ENCODE measurements at places on chromosomes 12 and 14.

- DNase-seq, result no peak
Observed at GRCh38 chr12:96007729-96008128, 11.6 kb upstream of the HAL start.

DNA sequence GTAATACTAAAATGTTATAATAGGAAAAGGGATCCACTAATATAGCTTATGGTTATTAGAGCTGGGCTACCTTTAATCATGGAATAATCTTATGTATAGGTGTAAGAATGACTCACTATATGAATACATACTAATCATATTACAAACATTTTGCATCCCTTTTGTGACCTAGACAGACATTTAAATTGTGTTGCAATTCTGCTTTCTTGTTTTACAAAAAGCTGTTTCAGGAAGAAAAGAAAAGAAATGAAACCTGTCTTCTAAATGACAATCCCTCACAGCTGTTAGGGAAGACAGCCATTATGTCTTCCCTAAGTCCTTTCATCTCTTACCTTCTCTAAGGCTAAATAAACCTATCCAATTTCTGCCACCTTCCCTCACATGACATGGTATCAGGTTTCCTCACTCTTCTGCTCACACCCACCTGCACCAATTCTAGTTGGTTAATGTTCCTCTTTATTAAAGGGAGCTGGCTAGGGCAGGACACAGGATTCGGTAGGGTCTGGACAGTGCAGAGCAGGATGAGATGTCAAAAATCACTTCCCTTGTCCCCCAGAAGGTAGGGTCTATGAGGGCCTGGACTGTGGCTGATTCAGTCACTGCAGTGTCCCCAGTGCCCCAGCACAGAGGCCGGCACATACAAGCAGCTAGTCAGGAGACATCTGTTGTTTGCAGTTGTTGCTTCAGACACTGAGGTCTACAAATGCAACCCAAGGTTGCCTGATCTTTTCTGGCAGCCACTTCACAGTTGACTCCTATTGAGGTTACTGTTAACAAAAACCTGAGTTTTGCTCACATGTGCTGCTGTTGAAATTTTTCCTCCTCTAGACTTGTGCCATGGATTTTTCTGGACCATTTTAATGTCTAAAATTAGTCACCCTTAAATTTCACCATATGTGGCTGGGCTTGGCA, 3.7 kb downstream of the DHRS7 start:
- no peak for DNase-seq

- DNase-seq, result peak; percentile 91
Observed at GRCh38 chr12:49828133-49829091, at the start of gene NCKAP5L. Gene NCKAP5L (minus strand): TSS chr12:49828413. CDS start chr12:49804044, 24,369 bp downstream.

DNA sequence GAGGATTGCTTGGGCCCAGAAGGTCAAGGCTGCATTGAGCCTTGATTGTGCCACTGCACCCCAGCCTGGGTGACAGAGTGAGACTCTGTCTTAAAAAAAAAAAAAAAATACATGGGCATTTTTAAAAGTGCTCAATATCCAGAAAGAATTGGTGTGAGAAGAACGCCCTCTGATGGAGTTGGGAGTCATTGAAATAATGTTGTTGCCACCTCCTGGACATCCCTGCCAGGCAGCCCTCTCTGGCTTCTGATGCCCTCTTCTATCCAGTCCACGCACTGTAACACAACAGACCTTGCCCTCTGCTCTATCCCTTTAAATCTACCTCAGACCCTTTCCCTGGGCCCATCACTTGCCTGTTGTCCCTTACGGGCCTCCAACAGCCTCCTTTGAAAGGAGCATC, 4.9 kb downstream of the PTGDR start:
- DNase-seq, result no peak

DNA sequence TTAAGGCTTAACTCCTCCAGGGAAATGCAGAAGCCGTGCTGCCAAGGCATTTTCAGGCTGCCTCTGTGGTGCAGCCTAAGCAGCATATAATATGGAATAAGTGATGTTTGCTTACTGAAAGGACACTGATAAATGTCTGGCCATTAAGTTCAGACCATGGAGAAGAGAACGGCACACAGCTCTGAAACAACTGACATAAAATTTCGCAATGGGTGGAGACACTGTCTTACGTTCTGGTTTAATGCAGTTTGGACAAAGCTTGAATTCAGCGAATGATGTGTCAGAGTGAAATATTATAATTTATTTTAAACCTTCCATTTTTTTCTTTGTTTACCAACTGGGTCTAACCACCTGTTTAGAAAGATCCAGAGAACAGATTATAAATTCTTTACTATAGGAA, 27.2 kb upstream of the NRXN3 start:
- DNase-seq, result no peak

DNA sequence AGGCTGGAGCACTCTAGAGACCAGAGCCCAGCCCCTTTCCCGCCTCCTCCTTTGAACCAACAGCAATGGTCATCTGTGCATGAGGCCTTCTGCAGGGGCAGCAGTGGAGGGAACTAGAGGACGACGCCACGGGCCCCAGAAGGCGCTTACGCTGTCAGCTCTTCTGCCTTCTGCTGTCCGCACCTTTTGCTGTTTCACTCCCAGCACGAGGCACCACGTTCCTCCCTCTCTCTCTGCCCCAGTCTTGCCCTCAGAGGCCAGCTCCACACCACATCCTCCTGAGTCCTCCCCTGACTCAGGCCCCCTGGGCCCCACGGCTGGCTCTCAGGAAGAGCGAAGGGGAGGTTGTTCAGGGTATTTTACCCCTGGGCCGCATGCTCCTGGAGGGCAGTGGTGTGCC, 15.5 kb downstream of the MMAB start:
- DNase-seq, result no peak

- DNase-seq, result no peak
Observed at GRCh38 chr14:70415788-70416187, 1.1 kb downstream of the SYNJ2BP start.

DNA sequence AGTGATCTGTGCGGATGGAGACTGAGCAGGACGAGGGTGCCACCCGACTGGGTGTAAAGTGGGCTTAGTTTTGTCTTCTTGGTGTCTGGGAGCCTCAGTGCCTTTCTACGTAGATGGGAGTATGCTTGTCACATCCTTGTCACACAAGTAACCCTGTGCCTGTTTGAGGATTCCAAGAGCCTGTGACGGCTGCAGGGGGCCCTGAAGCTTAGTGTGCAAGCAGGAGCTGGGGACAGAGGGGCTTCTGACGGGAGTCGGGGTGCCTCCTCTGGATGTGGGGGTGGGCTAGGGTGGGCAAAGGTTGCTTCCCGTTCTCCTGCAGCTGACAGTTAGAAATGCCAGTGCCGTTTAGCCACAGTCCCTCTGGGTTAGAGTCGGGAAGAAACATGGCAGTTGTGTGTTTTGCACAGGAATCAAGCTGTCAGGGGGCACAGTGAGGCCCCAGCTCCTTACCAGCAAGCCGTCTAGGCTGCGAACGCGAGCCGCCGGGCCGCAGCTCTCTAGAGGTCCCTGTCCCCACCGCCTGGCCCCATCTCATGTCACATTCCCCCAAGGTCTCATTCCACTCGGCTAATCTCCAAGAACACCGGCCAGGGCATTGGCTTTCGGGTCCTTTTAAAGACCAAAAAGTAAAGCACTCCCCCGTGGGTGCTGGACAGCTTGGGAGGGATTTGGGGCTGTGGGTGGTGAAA, 7.0 kb downstream of the RTL1 start:
- DNase-seq, result no peak

DNA sequence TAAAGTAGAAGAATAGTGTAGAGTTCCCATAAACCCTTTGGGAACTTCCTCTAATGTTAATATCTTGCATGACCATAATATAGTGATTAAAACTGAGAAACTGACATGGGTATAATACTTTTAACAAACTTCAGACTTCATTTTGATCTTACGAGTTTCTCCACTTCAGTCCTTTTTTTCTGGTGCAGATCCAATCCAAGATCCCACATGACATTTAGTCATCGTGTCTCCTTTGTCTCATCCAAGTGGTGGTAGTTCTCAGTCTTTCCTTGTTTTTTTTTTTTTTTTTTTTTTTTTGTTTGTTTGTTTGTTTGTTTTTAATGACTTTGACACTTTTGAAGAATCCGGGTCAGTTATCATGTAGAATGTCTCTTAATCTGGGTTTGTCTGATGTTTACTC, 179.2 kb downstream of the CACNA1C start:
- no peak for DNase-seq

GRCh38 chr14:31777312-31777711, 216.1 kb downstream of the NUBPL start:
- DNase-seq, result no peak

Data from stimulated activated CD4-positive, alpha-beta T cell treated with anti-CD3 and anti-CD28 coated beads, Interleukin-15, amount 100 ng/mL, for 48 hours (primary cell).